OCI-LY7 (cell line): ENCODE measurements at places on chromosomes 1 and 21. TPM values are rescaled to one million over a fixed set of nuclear protein-coding genes. Genes with fewer than 3 reads are reported as not detected.

DNA sequence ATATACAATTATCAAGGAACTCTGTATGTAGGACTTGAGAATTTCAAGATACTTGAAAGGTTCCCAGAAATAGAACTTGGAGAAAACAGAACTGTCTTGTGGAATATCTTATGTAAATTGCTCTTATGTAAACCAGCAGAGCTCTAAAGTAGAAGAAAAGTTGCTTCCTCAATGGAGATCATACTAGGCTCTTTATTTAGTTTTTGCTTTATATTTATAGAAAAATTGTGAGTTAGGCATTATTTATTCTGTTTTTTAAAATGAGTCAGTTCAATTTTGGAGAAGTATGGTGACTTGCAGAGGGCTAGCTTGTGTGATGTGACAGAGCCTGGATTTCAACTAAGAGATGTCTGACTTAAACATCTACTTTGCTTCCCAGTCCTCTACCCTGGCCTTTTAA, 40.4 kb downstream of the ATP6V1G3 start:
- no peak for DNase-seq

- no peak for DNase-seq
These were observed 19.1 kb upstream of the KIAA1614 start for GRCh38 chr1:180893614-180894013.

GRCh38 chr1:40389322-40389803, 15.8 kb downstream of the SMAP2 start:
- DNase-seq: peak; percentile 59

GRCh38 chr1:222815440-222815765, 564 bp downstream of the DISP1 start:
- no peak for DNase-seq

DNA sequence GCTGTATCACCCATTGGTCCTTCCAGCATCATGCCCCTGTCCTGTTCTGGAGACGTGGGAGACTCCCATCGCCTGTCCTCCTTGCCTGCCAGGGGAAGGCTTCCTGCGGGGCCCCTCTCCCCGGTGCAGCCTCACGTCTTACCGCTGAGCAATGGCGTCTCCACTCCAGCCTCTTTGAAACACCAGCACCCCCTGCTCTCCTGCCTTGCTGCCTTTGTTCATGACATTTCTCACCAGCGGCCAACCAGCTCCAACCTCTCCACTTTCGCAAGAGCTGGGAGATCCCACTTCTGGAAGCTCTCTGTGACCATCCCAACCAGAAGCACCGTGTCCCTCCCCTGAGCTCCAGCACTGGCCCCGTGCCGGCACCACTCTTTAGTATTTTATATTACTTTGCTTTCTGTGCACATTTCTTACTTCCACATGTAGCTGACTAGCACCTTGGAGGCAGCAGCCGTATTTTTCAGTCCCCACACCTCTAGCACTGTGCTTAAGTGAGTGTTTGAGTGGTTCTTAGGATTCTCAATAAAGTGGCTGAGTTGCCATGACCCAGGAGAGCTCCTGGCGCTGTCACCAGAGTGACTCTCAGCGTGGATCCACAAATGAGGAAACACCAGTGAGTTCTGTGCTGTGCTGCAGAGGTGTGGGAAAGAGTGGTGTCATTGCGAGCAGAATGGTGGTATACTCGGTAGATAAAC, 83.5 kb downstream of the ATP5PO start:
- no peak for DNase-seq

GRCh38 chr1:115210302-115210711, 121.0 kb upstream of the TSPAN2 start:
- DNase-seq: no peak

GRCh38 chr1:164440232-164440631, 118.8 kb upstream of the PBX1 start:
- DNase-seq: no peak

DNA sequence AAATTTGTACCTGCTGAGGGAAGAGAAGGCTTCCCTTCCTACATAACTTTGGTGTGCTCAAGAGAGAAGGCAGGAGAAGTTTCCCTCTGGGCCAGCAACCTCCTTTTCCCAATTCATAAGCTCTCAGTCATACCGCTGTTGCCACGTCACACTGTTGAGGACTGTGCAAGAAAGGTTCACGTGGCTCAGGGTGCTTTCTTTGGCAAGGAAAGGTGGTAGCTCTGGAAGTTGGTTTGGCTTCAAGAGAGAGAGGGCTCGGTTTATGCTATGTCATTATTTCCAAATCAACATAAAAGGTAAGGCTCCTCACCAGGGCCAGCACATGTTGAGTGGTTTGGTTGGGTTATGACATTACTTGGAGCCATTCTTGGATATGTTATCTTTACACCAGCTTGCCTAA, 77.3 kb downstream of the TNFSF18 start:
- DNase-seq: no peak

DNA sequence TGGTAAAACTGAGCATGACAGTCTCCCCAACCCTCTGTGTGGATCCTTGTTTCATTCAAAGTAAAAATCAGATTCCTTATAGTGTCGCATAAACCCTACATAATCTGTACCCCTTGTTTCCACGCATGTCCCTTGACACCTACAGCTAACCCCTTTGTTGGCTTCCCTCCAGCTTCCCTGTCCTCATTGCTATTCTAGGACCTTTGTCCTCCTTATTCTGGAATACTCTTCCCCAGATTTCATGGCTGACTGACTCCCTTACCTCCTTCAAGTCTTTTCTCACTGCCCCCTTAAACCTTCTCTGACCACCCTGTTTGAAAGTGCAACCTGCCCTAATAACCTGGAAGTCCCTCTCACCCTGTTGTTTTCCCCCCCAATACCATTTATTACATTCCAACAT, 4.0 kb downstream of the RNF11 start:
- no peak for DNase-seq

DNA sequence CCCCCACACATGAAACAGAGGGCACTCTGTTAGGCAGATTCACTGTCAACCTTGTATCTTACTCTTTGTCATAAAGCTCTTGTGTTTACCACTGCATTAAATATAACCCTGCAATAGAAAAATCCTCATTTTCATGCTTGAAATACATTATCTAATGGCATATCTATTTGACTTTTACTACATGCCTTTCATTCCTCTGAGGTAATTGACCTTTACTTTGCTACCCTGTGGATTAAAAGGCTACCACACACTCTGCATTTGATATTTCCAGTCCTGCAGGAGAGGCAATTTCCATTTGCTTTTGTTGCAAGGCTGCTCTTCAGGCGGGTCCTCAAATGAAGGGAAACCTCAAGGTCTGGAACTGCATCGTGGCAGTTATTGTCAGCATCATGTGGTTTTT, 238.0 kb downstream of the NTNG1 start:
- no peak for DNase-seq

- no peak for DNase-seq
These were observed 5.0 kb downstream of the RAP1GAP start for GRCh38 chr1:21663951-21664805.

- DNase-seq: no peak
These were observed 722 bp upstream of the SLC19A2 start for GRCh38 chr1:169486281-169487051.

- DNase-seq: no peak
These were observed 123.6 kb downstream of the GABPA start for GRCh38 chr21:25858325-25858724.

DNA sequence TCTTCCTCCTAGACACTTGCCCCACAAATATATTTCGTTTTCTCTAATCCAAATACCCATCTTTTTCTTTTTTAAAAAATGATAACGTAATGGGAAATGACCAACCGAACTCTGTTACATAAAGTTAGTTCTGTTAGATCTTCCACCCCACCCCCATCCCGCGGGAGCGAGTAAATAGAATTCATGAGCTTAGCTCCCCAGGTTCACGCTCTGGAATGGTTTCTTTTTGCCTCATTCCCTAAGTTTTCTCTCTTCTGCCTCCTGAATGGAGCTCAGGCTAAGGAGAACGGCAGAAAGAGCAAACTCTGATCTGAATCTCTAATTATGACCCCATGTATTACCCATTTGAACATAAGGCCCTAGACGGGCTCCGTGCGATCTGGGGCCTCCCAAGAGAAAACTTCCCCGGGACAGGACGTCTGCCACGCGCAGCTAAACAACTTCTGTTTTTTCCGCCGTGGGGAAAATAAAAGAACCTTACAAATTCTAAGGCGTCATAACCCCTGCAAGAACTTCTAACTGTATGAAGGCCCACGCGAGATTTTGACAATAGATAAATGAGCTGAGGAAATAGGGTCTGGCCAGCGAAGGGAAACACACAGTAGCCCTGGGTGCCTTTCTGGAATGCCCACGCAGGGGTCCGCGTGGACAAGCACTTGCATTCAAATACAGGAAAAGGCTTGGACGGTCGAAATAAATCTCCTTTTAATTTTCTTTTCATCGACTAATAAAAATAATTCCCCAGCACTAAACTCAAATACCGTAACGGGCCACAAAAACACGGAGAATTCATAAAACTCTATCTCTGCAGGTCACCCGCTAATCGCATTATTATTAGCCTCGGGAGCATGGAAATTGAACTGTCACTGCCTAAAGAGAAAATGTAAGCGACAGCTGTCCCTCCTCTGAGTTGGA, 2.2 kb downstream of the TBX15 start:
- no peak for DNase-seq

GRCh38 chr1:175148068-175148467, 44.5 kb downstream of the KIAA0040 start:
- no peak for DNase-seq

- no peak for DNase-seq
These were observed 45.8 kb downstream of the RGS7 start for GRCh38 chr1:241311056-241311746.

GRCh38 chr1:168405906-168406549, 125.4 kb downstream of the TBX19 start:
- no peak for DNase-seq

DNA sequence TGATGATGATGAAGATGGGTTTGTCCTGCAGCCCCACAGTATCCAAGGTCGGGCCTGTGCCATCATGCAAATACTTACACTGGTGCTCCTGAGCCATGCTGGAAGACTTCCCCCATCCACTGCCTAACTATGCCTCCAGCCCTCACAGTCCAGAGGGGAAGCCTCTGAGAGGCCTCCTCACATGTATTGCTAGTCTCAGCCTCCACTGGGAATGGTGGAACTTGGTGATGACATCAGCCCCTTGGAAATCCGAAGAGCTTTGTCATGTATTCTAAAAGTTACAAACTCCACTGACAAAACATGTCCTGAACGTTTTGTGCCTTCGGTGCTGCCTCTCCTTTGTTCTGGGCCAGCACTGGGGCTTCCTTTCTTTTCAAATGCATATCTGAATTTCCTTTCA, 61.1 kb upstream of the DMRTB1 start:
- DNase-seq: no peak

GRCh38 chr1:26164861-26165842, 3.6 kb downstream of the C1orf232 start:
- DNase-seq: no peak

- no peak for DNase-seq
These were observed 7.6 kb downstream of the DCLRE1B start for GRCh38 chr1:113912594-113913311.

DNA sequence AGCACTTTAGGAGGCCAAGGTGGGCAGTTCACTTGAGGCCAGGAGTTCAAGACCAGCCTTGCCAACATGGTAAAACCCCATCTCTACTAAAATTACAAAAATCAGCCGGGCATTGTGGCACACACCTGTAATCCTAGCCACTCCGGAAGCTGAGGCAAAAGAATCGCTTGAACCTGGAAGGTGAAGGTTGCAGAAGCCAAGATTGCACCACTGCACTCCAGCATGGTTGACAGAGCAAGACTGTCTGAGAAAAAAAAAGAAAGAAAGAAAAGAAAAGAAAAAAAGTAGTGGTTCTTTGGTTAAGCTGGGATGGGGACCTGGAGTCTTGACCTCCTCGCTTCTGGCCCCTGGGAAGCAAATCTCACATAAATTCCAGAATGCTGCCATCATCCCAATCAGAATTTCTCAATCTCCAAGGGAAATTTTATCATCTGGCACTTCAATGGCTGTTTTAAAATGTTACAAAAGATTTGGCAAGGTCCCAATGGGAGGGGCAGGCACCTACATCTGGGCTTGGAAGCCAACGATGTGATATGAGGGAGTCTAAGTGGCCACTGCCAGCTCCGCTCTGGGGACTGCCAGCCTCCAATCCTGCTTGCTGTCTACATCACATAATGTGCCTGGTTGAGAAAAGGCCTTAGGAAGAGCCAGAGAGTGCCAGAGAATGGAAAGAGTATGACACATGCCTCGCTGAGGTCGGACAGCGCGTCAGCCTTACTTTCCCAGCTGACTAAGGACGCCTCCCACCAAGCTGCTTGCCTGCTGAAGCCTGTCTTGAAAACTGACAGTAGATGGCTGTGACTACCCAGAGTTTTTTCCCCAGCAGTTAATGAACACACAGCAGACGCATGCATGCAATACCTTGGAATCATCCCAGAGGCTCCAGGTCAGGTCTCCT, 42.1 kb upstream of the SRP9 start:
- DNase-seq: no peak

GRCh38 chr1:51372561-51372960, 42.2 kb upstream of the TTC39A start:
- no peak for DNase-seq

The MATN1 gene
- 0.42 TPM in 1 of 2 replicates, not detected in the other for total RNA-seq

The DCDC2B gene
- total RNA-seq: 0.26 and 0.29 TPM in 2 replicates

The OPTC gene
- total RNA-seq: not detected in 2 replicates

The TSHB gene
- not detected in 2 replicates for total RNA-seq

The ZNF695 gene
- 13.7 and 14.2 TPM in 2 replicates for total RNA-seq

The KLHDC9 gene
- total RNA-seq: 1.3 and 3.0 TPM in 2 replicates

The MX2 gene
- total RNA-seq: 3.5 and 4.5 TPM in 2 replicates

The LCE1A gene
- total RNA-seq: not detected in 2 replicates

The SLAMF1 gene
- 0.42 and 0.72 TPM in 2 replicates for total RNA-seq

The FAM229A gene
- 13.5 and 16.5 TPM in 2 replicates for total RNA-seq
